ENCODE measurements at places on chromosomes 4 and X.

DNA sequence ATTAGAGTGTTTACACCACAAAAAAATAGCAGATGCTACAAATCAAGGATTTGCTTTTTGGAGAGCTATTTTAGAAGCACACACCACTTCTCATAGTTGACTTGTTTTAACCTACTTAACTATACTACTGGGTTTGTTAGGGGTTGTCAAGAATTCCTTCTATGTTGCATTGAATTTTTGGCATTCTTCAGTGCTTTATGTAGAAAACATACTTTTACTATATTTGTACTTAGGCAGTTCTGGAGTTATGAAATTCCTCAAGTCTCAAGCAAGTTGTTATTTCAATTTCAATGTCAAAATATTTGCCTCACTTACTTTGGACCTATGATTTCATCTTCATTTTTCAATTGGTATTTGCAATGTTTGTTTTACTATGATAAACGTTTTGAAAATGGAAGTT, 449.6 kb downstream of the GLUD2 start:
- DNase-seq: no peak

DNA sequence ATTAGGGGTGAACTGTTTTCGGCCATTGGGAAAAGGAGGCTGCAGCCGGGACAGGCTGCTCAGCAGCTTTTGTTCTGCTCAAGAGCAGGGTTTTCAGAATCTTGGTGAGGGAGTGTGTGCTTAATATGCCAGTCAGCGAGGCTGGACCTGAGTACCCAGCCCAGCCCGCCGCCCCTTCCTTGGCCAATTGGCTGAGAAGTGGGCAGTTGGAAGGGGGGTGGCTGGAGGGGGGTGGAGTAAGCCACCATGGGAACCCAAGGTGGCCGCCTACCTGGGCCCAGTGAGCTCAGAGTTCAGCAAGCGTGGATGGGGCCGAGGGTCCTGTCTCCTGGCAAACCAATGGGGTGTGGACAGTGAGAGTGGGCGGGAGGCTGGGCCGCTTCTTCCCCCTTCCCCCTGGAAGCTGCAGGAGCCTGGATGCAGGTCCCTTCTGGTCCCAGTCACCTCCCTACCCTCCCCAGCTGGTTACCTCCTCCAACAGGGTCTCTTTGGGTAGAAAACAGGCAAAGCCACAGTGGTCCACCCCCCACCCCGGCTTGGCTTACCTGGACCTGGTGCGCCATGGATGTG, 52.5 kb downstream of the SORCS2 start:
- DNase-seq: no peak

GRCh38 chr4:168248176-168248710, 70.3 kb downstream of the DDX60 start:
- DNase-seq: no peak

DNA sequence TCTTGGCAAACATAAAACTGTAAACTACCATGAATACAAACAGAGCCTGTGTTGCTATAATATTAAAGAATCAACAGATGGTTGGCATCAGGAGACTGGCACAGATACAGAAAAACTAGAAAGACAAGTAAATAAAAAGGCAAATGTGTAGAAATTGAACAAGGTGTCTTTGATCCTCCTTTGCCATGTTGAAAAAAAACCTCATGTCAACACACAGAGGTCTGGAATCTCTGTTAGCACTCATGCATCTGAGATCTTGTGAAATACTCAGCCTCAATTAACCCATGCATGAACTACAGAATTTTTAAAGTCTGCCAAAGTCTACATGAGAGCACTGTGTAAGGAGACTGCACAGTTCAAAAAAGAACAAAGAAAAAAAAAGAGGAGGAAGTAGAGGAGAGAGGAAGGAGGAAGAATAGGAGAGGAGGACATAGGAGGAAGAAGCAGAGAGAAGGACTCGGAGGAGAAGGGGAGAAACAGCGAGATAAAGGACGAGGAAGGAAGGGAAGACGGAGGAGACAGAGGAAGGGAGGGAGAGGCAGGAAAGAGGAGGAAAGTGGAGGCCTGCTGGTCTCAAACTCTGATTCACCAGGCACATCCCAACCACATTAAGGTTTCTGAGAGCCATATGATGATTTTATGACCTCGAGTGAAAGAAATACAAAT, 52.8 kb downstream of the PRDM5 start:
- no peak for DNase-seq

- DNase-seq: no peak
These were observed 2.4 kb downstream of the RAP2C start for GRCh38 chrX:132216806-132217202.

- peak; percentile 30 for DNase-seq
These were observed 23.5 kb downstream of the INTS6L start for GRCh38 chrX:135543924-135544323.

DNA sequence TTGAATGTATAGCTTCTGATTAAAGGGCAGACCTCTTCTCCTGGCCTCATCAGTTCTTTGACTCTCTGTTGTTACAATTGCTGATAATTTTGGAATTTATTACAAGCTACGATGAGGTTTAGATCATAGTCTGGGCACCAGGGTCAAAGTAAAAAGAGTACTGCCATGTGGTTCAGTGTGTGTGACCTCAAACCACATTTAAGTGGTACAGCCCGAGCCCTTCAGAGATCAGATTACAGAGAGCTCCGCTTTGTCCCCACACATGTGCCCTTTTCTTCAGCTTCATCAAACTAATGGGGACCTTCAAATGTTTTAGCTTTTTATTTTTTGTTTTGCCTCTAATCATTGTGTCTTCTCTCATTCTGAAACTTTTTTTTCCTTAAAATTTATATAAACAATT, 37.1 kb downstream of the SPANXN2 start:
- no peak for DNase-seq

- DNase-seq: no peak
These were observed 1041.6 kb upstream of the PRKX start for GRCh38 chrX:4754878-4755604.

DNA sequence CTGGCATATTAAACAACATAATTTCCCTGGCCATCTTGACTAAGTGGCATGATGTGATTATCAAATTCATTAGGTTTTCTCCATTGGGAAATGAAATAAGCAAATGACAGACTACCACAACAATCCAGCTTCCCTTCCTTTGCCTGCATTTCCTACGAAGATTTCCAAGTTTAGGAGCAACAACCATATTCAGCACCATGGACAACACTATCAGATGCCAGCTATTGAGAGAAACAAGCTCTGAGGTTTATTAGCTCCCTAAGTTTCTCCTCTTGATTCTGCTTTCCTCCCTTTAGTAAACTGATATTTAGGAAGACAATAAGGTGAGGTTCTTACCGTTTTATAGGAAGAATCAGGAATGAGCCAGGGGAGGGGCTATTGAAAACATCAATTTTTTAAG, 36.2 kb downstream of the DCX start:
- DNase-seq: no peak

- no peak for DNase-seq
These were observed 675 bp downstream of the PRIMPOL start for GRCh38 chr4:184649971-184650855.

- DNase-seq: no peak
These were observed 814 bp upstream of the RBM47 start for GRCh38 chr4:40630335-40631021.

DNA sequence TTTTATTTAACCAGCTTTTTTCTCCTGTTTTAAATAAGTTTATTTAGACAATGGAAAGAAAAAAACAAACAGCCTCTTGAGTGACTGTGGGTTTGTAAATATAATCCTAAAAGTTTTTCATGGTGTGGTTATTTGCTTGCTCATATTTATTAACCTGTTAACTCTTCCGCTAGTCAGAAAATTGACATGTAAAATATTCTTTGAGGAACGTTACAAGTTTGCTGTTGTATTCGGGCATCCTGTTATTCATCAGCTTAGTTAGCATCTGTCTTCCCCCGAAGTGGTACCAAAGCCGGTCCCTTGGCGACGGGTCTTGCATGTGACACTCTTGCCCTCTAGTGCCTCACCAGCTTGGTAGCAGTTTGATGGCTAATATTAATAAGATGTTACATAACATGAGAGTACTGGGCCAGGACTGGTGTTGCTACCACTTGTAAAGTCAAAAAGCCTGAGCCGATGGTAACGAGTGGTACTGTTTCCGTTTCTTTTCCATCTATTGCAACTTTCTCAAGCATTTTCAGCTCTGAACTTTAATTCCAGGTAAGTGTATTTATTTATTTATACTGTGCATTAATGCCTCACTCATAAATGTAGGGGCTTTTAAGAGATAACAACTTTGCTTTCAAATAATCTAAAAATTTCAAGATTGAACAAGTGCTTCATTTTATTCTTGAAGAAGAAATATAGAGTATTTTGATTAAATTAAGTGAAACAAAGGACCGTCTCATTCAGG, at the start of gene NDST3:
Gene NDST3 (plus strand): TSS at position 434 of the 733 bp plus-strand sequence. CDS start 19,425 bp downstream, outside the sequence.
- DNase-seq: no peak

DNA sequence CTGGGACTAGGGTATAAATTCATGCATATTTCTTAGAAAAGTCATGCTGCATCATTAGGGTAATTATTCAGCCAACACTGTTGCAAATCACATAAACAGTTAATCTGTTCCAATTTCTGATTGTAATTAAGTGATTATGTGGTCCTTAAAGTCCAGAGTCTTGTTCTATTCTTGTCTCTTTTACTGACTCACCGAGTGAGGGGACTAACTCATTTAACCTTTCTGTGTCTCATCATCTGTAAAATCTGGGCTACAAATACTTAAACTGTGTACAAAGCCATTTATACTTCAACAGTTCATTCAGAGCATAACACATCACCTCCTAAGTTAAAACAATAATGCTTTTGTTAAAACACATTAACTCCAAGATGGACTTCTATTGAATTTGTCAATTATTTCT, 65.4 kb upstream of the KLHL13 start:
- no peak for DNase-seq

DNA sequence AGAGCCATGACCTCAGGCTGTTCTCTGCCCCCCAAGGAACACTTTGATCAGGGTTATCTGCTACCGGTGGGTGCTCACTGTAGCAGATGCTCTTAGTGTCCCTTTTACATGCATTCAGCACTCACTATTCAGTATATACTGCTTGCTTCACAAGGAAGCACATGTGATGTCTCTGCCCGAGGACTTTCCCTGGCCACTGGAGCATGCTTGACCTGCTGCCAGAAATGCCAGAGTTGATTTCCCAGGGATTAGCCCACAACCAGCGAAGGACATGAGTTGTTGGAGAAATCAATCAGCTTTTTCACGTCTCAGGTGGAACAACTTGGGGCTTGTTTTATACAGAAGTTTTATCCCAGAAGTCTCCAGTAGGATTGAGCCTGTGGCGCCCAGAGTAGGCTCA, 51.2 kb upstream of the RPS6KA3 start:
- DNase-seq: no peak

DNA sequence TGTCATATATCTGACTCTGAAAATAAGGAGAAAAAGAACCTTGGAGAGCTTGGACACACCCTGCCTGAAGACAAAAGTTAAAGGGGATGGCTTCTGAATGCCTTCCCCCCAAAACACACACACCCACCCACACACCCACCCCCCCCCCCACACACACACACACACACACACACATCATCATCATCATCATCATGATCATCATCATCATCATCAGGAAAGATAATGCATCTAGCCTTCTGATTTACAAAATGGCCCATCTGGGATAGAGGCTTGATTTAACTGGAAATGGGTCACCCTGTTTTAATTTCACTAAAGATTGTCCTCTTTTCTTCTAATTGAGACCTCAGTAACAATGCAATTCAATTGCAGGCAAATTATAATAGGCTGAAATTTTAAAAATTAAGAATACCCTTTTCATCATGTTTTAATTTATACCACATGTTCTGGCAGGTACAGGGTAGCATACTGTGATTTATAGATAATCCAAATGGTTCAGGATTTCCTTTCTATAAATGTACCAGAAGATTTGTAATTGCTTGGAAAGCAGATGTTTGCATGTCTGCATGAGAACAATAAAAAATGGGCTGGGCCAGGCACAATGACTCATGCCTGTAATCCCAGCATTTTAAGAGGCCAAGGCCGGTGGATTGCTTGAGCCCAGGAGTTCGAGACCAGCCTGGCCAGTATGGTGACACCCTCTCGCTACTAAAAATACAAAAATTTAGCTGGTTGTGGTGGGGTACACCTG, 56.5 kb downstream of the TRIM2 start:
- no peak for DNase-seq

- DNase-seq: no peak
These were observed 56.1 kb downstream of the CCKAR start for GRCh38 chr4:26434030-26434639.
